ENCODE measurements at places on chromosomes 4 and X.

DNA sequence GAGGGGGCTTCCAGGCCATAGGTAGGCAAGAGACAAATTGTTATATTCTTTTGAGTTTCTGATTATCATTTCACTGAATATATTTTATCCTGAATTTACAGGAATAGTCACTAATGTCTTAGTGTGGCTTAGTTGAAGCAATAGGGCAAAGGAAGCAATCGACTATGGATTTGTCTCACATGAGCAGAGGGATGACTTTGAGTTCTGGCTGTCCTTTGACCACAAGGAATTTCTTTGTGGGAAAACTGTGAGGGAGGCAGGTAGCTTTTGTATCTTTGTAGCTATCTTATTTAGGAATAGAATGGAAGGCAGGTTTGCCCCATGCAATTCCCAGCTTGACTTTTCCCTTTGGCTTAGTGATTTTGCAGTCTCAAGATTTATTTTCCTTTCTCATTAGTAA is 207.3 kb upstream of the ANXA10 start:
- no peak for DNase-seq

- no peak for DNase-seq
Observed at GRCh38 chr4:82614838-82615449, 53.2 kb upstream of the TMEM150C start.

DNA sequence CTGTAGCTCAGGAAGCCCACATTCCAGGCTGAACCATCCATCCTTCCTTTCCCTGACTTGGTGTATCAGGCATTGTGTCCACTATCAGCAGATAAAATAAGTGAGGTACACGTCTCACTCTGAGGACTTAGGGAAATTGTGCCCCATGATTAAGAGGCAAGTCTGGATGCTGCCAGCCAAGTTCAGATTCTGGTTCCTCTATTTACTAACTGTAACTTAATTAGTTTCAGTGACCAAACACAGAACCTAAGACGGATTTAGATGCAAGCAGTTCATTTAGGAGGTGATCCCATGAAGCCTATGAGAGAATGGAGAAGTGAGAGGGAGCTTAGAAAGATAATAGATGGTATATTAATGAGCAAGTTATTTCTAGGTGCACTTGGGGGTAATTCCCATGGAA is 56.6 kb upstream of the PACRGL start:
- DNase-seq = no peak

DNA sequence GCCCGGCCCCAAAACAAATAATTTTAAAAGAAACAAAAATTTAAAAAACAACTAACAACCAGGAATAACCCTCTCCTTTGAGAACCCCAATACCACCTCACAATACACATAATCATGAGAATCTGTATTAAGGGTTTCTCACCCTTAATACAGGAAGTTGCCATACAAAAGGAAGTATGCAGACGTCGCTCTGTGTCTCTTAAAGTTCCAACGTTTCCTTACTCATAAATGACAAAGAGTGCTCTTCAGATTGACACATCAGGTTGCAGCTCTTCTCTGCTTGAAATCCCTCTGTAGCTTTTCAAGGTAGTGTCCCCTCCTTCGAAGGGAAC is 73.9 kb upstream of the IRF2 start:
- no peak for DNase-seq

DNA sequence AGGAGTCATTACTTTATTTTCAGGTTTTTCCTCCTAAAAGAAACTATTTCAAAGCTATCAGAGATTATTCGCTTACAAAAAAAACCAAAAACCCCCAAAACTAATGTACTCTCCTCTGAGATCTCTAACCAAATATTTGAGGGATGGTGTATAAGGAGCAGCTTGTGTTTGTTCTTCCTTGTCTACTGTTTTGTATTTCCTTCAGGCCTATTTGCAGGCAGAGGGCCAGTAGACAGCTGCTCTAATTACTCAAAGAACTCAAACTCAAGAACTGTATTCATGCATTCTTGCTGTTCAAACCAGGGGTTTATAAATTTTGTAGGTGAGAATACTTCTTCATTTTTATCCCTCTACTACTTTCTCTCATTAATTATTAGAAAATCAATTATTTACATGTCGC is 51.3 kb downstream of the SH3RF1 start:
- no peak for DNase-seq
